ENCODE measurements at places on chromosomes 7 and 10. TPM values are rescaled to one million over a fixed set of nuclear protein-coding genes. Genes with fewer than 3 reads are reported as not detected.

DNA sequence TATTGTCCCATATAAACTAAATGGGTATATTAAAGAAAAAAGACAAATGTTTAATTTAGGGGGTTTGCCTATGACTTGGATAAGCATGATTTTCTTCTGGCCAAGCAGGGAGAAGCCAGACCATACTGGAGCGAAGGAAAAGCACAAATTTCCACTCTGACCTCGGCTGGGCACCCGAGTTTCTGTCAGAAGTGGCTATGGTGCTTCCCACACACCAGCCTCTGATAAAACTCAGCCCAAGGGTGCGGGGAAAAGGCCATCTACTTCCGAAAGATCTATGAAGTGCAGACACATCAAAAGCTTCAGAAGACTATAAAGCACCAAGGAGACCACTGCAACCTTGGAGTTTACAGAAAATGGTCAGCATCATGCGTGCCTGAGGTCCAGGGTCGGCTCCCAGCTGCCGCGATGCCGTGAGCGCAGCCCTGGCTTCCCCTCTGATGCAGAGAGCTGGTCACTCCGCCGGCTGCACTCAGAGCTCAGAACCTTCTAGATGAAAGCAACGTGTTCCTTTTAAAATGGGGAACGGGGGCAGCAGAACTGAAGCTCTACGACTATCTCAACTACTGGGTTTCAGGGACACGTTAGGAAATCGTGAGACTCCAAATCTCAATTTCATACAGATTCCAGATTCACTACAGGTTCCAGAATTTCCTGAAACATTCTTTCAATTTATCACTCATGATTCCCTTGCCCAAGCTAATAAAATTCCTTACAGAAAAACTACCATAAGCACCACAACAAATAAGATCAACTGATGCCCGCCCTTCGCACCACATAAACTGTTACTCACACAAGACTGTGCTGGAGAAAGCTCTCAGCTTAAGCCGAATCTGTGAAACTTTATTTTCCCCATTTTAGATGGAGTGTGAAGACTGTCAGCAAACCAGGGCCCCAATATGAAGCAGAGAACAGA, 84.5 kb downstream of the DIP2C start:
- no peaks in the 10 kb centered on the region for H3K36me3 ChIP-seq
- DNase-seq, result no peak
- H3K27me3 ChIP-seq, result no peaks in the 10 kb centered on the region
- no peak overlapping the region for H3K27ac ChIP-seq
- no peaks in the 10 kb centered on the region for H3K4me1 ChIP-seq

DNA sequence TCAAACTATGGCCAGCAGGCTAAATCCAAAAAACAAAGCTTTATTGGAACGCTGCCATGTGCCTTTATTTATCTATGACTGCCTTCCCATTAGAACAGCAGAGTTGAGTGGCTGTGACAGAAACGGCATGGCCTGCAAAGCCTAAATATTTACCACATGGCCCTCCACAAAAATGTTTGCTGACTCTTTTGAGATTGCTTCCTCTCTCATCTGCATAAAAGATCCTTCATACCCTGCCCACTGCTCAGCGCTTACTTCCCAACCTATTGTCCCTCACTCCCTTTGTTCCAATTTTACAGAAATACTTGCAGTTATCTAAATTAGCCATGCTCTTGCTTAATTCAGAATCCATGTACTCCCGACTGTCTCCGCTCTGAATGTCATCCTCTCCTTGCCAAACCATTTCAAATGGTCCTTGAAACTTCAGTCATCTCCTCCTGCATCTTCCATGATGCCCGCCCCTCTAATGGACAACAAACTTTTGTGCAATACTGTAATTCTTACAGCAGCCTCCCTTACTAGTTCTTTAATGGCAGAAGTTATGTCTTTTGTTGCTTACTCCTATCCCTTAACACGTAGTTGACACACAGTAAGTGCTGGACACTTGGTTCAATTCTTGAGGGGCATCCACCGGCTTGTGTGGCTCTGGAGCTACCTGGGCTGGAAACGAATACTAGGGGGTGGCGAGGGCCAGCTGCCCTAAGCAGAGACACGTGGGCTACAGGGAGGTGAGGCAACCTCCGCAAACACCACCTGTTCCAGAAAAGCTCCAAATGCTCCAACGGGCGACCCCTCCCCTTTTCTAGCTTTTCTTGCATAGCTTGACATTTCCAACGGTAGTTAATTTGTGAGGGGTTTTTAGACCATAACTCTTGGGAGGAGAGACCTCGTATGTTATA, 832 bp downstream of the XRCC2 start:
- H3K27me3 ChIP-seq, result no peaks in the 10 kb centered on the region
- peaks cover 11% of the 10 kb centered on the region for H3K36me3 ChIP-seq
- no peak for DNase-seq
- no peak overlapping the region for H3K27ac ChIP-seq

GRCh38 chr7:139358541-139359365, 941 bp upstream of the LUC7L2 start:
- peaks cover 3% of the 10 kb centered on the region for H3K36me3 ChIP-seq
- peak overlapping the region; percentile 76 for H3K27ac ChIP-seq
- DNase-seq, result no peak
- peak overlapping the region; percentile 96 for H3K4me3 ChIP-seq
- no peaks in the 10 kb centered on the region for H3K27me3 ChIP-seq

DNA sequence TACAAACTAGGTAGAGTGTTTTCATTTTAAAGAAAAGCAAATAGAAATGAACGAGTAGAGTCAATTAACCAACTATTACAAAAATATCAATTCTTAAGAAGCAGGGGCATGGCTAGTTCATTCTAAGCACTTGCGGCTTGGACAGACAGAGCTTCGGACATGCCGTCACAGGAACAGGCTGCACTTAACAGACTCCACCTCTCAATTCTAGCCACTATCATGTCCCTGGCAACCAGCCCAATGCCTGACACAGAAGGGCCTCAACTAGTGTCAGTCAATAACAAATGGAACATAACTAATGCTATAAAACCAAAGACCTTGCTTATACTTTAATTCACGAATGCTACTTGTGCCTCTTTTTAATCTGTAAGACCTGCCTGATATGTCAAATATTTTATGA, 74.4 kb downstream of the TPK1 start:
- no peak overlapping the region for H3K4me3 ChIP-seq
- no peak for DNase-seq
- H3K27me3 ChIP-seq, result no peaks in the 10 kb centered on the region
- H3K4me1 ChIP-seq, result no peaks in the 10 kb centered on the region
- H3K27ac ChIP-seq, result no peak overlapping the region

Gene TAF3
- total RNA-seq, result 10.1 TPM

Gene CREB3L2
- total RNA-seq, result 60.7 TPM
